ENCODE measurements at places on chromosomes 5 and 9. TPM values are rescaled to one million over a fixed set of nuclear protein-coding genes. Genes with fewer than 3 reads are reported as not detected.

Gene DMGDH
- total RNA-seq: 1.8 TPM

- no peak for DNase-seq
Measured at GRCh38 chr5:87340716-87341115, 72.0 kb downstream of the CCNH start.

GRCh38 chr5:43981556-43981955 is 378.6 kb downstream of the NNT start:
- no peak for DNase-seq

DNA sequence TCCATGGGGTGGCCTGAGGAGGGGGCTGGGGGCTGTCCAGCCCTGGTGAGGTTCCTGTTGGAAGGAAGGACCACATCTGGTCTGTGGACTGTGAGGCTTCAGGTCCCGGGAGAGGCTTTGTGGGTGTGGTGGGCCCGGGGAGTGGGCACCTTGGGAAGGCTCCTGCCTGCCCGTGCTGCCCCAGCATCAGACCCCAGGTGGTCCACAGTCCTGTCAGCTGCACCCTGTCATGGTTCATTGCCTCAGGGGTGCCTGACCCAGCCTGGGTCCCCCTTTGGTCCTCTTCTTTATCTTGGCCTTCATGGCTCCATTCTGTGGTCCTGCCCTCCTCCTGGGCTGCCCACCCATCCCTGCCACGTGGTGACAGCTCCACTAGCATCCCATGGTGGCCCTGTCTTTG is 36.7 kb downstream of the WNK2 start:
- no peak for DNase-seq

Gene LPAR1
- 5.5 TPM for total RNA-seq

Data from gastrocnemius medialis (tissue), 4 donors.